ENCODE measurements at places on chromosomes 3 and 15. TPM values are rescaled to one million over a fixed set of nuclear protein-coding genes. Genes with fewer than 3 reads are reported as not detected.

DNA sequence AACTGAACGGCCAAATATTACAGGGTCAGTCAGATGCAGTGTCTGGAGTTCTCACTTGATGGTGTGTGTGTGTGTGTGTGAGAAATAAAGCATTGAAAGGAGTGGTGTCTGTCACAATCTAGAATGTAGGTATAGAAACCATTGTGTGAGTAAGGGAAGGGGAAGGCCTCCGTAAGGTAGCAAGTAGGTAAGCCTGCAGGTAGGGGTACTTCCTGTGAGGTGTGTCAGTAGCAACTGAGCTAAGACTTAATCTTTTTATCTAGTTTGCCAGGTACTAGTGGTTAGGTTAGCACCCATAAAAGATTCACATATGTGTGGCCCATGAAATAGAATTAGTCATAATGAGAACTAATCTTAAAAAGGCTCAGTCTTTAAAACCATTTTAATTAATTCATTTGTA lies 1517.8 kb downstream of the SI start:
- H3K27ac ChIP-seq: no peak overlapping the region
- no peaks in the 10 kb centered on the region for H3K36me3 ChIP-seq
- H3K4me1 ChIP-seq: no peaks in the 10 kb centered on the region
- no peak overlapping the region for H3K4me3 ChIP-seq

GRCh38 chr3:118480101-118480860 lies 554.4 kb downstream of the IGSF11 start:
- H3K4me3 ChIP-seq: no peak overlapping the region
- H3K4me1 ChIP-seq: no peaks in the 10 kb centered on the region
- DNase-seq: no peak
- no peaks in the 10 kb centered on the region for H3K36me3 ChIP-seq
- no peaks in the 10 kb centered on the region for H3K27me3 ChIP-seq

DNA sequence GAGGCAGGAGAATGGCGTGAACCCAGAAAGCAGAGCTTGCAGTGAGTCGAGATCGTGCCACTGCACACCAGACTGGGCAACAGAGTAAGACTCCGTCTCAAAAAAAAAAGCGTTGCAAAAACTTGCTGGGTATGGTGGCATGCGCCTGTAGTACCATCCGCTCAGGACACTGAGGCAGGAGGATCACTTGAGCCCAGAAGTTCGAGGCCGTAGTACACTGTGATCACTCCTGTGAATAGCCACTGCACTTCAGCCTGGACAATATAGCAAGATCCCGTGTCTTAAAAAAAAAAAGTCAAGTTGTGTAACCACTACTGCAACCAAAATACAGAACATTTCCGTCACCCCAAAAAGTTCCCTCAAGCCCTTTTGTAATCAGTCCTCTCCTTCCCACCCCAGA lies 1.5 kb downstream of the ARPC4 start:
- no peaks in the 10 kb centered on the region for H3K27me3 ChIP-seq
- peaks cover 45% of the 10 kb centered on the region for H3K36me3 ChIP-seq
- H3K4me1 ChIP-seq: peaks cover 45% of the 10 kb centered on the region
- H3K27ac ChIP-seq: peak overlapping the region; percentile 96
- no peak for DNase-seq

DNA sequence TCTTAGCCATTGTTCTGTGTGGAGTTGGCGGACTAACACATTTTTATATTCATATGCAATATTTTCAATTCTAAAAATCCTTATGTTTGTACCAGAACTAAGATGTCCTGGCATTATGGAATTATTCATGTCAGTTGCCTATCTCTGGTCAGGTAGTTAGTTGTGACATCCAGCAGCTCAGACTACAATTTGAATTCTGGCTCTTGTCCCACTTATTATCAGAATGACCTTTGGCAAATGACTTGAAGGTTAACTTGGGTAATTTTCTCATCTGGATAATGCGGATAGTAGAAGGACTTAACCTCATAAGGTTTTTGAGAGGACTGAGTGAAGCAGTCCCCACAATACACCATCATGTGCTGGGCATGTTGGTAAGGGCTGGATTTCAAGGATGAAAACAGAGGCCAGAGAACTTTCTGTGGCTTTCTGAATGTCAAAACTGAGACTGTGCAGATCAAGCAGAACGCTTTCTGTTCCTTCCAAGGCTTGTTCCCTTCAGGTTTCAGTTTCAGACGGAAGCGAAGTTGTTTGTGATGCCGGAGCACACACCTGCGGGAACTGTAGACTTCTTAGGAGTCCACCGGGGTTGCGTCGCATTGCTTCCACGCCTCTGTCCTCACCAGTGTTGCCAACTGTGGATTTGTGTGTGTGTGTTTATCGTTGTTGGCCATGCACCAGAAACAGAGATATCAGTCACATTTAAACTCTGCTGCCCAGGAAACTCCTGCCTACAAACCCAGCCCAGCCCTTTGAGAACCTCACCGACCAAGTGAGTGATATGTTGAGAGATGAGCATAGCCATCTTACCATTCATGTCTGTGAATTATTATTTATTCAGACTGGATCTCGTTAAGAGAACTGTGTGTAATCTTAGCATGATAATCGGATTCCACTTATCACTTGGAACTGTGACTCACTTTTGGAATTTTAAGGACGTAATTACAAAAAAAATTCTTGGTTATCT lies 76.0 kb downstream of the PTPRG start:
- H3K36me3 ChIP-seq: no peaks in the 10 kb centered on the region
- DNase-seq: no peak
- H3K4me3 ChIP-seq: no peak overlapping the region
- no peak overlapping the region for H3K27ac ChIP-seq

CFAP91 gene
- polyA plus RNA-seq: 0.59 TPM

TICRR gene
- 0.19 TPM for polyA plus RNA-seq

KBTBD12 gene
- not detected for polyA plus RNA-seq
